ENCODE measurements at places on chromosomes 6 and 20.

- DNase-seq: peak; percentile 35
These were observed 50.5 kb upstream of the ASIP start for GRCh38 chr20:34190679-34191090.

- no peak for DNase-seq
These were observed 449.4 kb upstream of the PTCHD4 start for GRCh38 chr6:48560408-48560807.

DNA sequence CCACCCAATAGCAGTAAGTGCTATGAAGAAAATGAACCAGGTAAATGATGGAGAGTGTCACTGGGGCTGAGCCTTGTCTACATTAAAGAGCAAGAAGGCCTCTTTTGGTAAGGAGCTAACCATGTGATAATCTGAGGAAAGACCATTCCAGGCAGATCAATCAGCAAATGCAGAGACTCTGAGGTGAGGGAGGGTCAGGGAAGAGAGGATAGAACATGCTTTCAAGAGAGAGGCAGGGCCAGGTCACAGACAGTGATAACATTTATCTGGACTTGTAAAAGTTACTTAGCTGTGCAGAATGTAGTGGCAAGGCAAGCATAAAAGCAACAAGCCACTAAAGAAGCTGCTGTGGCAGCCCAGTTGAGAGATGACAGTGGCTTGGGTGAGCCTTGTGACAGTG is 197.3 kb downstream of the TASP1 start:
- no peak for DNase-seq

- DNase-seq: no peak
These were observed 77.2 kb downstream of the CDC5L start for GRCh38 chr6:44464527-44465310.

DNA sequence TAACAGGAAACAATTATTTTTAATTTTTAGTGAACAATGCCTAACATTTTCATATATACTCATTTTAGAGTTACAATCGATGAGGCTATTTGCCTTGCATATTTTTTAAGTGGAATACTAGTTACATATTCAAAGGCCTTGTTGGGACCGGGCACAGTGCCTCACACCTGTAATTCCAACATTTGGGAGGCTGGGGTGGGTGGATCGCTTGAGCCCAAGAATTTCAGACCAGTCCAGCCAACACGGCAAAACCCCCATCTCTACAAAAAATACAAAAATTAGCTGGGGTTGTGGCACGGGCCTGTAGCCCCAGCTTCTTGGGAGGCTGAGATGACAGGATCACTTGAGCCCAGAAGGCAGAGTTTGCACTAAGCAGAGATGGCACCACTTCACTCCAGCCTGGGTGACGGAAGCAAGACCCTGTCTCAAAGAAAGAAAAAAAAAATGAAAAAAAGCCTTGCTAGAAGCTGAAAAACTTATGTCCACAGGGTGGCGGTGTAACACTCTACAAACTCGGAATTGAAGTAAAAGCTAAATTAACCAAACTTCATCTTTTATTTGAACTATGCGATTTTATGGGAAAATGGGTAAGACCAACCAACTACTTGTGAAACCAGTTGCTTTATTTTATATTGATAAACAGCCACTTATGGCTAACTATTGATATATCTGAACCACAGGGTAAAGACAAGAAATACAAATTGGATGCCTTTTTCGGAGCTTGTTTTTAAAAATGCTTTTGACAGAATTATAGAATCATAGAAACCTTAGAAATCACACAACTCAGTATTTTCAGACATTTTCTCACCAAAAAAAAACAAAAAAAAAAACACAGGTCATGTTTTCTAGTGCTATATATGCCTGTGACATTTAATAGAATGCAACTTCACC is 24.1 kb upstream of the ROS1 start:
- DNase-seq: peak; percentile 37

DNA sequence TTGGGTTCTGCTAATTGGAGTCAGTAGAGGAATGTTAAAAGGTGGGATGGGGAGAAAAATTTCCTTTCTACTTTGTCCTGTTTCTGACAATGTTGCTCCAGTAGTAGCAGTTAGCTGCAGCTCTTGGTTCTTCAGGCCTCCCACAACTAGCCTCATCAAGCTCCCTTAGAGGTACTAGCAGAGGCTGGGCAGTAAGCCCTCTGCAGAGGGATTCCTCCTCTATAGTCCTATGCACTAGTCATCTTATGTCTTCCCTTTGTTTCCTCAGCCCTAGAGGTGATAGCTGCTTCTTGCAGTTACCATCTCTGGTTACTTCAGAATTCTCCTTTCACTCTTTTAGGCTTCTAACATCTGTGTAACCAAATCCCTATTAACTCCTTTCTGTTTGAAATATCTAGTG is 99.8 kb downstream of the FILIP1 start:
- no peak for DNase-seq

GRCh38 chr6:43287717-43288679 is 10.1 kb upstream of the SLC22A7 start:
- DNase-seq: no peak

DNA sequence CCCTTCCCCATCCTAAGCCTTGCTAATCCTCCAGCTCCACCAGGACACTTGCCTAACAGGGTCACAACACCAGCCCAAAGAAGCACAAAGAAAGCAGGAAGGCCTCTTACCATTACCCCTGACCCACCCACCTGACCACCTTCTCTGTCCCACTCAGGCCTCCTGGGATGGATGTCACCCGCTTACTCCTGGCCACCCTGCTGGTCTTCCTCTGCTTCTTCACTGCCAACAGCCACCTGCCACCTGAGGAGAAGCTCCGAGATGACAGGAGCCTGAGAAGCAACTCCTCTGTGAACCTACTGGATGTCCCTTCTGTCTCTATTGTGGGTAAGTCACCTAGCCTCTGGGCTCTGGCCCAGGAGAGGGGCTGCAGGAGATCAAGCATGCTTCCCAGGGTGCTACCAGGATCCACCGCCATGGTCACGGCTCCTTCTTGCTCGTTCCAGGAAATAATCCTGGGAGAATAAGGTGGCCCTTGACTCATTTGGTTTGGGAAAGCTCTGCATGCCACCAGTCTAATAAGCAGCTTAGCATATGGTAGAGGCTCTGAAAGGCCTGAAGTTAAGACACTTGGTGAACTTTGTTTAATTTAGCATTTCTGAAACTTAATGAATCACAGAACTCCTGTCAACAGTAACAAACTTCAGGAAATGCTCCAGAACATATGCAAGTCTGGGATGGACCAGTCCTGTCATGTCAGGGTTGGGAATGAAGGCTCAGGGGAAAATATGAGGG is 19.2 kb downstream of the ASIP start:
- DNase-seq: no peak

GRCh38 chr6:156098839-156099238 is 643.2 kb upstream of the NOX3 start:
- DNase-seq: no peak

GRCh38 chr6:157721426-157721825 is 101.6 kb upstream of the SNX9 start:
- no peak for DNase-seq

DNA sequence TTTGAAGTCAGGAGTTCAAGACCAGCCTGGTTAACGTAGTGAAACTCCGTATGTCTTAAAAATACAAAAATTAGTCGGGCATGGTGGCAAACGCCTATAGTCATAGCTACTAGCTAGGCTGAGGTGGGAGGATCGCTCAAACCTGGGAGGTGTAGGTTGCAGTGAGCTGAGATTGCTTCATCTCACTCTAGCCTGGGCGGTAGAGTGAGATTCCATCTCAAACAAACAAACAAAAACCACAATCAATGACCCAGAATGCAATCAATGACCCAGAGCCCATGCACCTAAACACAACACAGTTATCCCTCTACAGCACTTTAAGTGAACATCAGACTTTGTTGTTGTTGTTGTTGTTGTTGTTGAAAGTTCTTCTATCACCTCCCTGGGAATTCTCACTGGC is 77.9 kb downstream of the MYB start:
- DNase-seq: no peak

- DNase-seq: no peak
These were observed 19.7 kb downstream of the PCK1 start for GRCh38 chr20:57580478-57581201.

GRCh38 chr6:133092771-133093170 is 148.4 kb upstream of the EYA4 start:
- no peak for DNase-seq

DNA sequence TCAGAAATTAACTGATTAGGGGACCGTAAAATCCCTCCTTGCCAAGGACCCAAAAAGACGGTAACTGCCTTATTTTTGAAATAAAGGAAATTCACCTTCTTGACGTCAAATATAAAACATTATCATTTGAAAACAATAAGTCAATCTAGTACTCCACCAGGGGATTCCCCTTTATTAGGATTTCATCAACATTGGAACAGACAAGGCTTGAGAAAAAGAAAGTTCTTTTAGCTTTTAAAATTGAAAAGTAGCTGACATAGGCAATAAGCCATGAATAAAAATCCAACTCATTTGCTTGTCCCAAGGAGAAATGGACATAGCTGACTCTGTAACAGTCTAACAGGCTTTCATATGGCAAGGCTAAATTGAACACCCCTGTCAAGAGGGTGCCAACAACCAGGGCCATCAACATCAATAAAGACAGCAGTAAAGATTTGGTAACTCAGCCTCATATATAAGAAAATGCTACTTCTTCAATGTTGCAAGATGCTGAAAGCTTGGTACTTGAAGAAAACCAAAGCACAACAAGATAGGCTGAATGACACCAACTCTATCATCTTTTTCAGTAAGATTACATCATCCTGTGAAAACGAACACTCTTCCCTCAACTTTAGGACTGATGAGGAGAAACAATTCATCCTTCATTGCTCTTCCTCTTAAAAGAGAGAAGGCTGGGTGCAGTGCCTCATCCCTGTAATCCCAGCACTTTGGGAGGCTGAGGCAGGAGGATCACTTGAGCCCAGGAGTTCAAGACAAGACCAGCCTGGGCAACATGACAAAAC is 121.0 kb upstream of the PRDM1 start:
- DNase-seq: no peak

DNA sequence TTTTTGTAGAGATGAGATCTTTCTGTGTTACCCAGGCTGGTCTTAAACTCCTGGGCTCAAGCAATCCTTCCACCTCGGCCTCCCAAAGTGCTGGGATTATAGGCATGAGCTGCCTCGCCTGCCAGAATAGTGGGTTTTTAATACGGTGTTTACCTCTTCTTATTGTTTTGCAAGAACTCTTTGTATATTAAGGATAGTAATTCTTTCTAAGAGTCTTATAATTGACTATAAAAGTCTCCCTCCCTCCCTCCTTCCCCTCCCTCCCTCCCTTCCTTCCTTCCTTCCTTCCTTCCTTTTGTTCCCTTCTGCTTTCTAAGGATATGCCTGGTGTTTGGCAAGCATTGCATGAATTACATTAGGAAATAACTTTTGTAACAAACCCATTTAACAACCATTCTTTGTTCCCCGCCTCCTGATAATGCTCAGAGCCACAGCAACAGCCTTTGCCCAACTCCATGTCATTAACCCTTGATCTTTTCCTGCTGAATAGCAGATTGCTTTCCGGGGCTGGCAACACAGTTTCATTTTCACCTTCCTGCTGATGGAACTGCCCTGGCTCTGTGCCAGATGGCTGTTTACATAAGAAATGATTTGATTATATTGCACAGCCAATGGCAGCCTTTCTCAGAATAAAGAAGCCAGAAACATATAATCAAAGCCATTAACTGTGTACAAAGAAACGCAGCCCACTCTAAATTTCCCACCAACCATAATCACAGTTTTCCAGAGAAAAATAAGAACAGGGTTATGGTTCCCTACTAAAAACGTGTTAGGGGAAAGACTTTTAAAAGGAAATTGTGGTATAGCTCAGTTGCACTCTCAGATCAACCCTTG is 143.7 kb upstream of the PTPN1 start:
- DNase-seq: peak; percentile 36

DNA sequence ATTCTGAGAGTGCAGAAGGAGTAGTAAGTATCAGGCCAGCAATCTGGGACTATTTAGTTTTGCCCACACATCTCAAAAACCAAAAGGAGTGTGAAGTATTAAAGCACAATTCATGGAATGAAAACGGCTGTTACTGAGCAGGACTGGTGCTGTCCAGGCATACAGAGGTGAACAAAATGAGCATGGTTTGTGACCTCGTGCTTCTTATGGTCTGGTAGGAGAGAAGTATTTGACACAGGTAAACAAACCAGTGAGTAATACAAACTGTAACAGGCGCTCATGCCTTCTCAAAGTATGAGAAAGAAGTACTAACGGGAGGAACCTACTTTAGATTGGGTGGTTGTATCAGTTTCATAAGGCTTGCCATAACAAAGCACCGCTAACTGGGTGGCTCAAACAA is 17.5 kb upstream of the NRN1 start:
- no peak for DNase-seq

- DNase-seq: no peak
These were observed 63.6 kb downstream of the SSR1 start for GRCh38 chr6:7249391-7249790.

DNA sequence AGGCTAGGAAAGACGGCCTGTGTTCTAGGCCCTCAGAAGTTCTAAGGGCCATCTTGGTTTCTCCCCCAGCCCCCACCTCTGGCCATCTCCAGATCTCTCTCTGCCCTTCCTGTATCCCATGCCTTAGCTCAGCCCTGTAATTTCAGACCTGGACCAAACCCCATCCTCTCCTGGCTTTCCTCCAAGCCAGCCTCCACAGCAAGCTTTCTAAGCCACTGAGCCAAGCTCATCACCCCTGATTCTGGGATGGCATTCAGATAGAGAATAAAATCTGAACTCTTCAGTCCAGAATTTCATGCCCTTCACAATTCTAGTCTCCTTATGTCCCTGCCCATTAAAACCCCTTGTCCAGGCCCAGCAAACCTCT is 18.9 kb upstream of the CCM2L start:
- peak; percentile 63 for DNase-seq

DNA sequence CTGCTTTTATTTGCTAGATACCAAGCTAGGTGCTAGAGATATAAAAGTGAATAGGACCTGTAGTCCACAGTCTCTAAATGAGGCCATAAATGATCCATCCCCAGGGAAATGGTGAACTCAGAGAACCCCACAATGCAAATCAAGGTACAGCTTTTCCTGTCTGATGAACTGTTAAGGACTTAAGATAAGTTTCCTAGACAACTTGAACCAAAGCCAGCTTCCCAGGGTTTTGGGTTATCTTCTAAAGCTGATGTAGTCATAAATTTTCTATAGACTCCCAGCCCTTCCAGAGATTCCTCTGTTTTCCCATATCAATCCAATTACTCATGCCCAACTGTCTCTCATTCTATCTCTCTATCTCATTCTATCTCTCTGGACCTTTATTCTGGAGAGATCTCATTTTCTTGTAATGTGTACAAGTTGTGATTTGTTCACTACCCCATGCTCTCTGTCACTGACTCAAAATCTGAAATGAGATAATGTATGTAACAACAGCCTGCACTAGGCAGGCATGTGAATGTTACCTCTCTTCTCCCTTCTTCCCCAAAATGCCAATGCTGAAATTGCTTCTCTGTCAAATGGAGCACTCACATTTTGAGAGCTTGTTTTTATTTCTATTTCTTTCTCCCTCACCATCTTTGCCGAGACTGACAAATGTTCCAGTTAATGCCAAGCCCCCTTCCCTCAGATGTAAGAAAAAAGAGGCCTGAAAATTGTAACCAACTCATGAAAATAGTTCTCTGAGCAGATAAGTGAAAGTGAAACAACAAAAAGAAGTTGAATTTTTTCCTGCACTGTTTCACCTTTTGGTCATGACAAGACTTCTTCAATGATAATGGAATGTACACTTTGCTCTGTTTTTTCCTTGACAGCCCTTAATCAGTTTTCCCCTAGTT is 279.9 kb downstream of the SLC35F1 start:
- no peak for DNase-seq
